Chondrocyte (in vitro differentiated cells): ENCODE measurements at places on chromosomes 7 and 10. TPM values are rescaled to one million over a fixed set of nuclear protein-coding genes. Genes with fewer than 3 reads are reported as not detected.

The ENTPD1 gene
- total RNA-seq = 2.1 to 6.0 TPM (median 5.2 TPM) in 3 replicates

DNA sequence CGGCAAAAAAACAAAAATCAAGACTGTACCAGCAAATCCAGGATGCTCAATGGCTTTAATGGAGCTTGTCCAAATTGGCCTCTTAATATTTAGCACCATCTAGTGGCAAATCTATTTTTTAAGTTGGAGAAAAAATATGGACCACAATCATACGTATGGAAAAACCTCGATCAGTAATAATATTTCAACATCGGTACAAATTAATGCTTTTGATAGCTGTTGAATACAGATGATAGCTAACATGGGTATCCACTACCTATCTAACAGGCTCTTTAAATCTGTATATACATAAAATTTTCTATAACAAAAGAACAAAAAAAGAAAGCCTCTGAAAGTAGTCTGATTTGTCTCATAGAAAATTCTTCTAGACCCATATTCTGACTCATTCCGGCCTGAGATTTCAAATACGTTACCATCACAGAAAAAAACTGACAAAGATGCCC lies 29.2 kb downstream of the COA1 start:
- DNase-seq = no peak

GRCh38 chr7:1623810-1624209 lies 46.3 kb upstream of the ELFN1 start:
- no peak for DNase-seq

The HTRA1 gene
- 1,260 to 1,504 TPM (median 1,485 TPM) in 3 replicates for total RNA-seq

DNA sequence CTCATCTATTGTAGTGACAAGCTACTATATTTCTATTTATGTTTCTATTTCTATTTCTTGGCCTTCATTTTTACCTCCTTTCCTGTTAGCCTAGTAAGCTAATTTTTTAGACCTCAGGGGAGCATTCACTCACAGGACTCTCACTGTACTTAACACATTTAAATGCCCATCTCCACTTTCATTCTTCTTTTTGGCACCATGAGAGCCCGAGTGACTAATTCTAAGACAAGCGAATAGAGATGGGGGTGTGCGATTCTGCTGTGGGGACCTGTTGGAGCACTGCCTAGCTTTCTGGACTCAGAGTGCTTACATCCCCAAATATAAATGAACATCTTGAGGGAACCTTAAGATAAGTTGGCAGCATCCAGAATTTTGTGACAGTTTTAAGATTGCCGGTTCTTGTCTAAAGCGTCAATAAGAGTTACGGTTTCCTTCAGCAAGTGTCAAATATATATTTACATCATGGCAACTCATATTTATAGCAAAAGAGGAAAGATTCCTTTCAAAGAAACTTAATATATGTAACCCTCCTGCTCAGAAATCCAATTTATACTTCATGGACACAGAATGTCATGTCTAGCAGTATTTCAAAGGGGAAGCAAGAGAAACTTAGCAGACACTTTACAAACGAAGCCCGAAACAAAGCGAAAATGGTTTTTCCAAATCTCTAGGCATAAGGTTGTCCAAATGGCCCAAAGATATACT lies 54.1 kb upstream of the AFAP1L2 start:
- DNase-seq = no peak

GRCh38 chr10:33509231-33509831 lies 174.9 kb upstream of the NRP1 start:
- DNase-seq = no peak

The AKR1C2 gene
- 0.22 to 0.44 TPM (median 0.26 TPM) in 3 replicates for total RNA-seq

DNA sequence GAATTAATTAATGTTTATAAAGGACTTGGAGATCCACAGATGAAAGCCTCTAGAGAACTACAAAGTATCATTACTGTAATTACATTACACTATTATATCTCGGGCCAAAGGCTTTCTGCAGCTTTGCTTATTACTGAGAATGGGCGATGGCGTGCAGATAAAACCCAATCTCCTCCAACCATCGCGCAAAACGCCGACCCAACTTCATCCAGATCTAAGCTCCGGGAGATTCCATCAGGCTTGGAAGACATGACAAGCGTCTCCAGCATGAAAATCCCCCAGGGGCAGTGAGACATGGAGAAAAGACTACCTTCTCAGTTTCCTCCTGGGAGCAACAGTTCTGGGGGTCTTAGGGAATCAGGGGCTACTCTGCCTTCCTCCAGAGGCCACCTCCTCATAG lies 42.2 kb upstream of the CUX1 start:
- no peak for DNase-seq

DNA sequence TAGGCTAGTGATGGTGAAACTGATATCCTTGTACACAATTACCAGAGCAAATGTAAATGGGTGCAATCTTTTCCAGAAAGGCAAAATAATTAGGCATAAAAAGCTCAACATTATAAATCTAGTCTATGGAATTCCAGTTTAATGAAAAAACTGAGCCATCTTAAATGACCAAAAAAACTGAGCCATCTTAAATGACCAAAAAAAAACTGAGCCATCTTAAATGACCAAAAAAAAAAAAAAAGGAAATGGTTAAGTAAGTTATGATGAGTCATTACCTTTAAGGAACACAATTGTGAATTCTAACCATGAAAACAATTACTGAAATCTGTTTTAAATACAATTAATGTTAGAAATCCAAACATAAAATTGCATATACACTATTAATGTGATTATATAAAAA lies 25.3 kb downstream of the USP6NL start:
- no peak for DNase-seq

The CAMK2B gene
- total RNA-seq = 0.27 to 0.82 TPM (median 0.48 TPM) in 3 replicates

The WASHC2A gene
- 48.9 to 56.3 TPM (median 53.6 TPM) in 3 replicates for total RNA-seq

- DNase-seq = peak; percentile 56
Measured at GRCh38 chr10:78742730-78743615, 325.8 kb upstream of the ZMIZ1 start.

GRCh38 chr10:44706745-44707144 lies 204.4 kb upstream of the TMEM72 start:
- no peak for DNase-seq

DNA sequence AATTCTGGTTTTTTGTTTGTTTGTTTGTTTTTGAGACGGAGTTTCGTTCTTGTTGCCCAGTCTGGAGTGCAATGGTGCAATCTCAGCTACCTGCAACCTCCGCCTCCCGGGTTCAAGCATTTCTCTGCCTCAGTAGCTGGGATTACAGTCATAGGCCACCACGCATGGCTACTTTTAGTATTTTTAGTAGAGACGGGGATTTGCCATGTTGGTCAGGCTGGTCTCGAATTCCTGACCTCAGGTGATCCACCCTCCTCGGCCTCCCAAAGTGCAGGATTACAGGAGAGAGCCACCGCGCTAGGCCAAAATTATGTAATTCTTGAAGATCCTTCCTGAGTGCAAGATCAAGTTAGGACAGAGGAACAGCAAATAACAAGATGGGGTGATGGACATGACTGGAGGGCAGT lies 719 bp downstream of the ZNF33B start:
- no peak for DNase-seq

The FXYD4 gene
- total RNA-seq = not detected in 3 replicates

The PRF1 gene
- not detected in 3 replicates for total RNA-seq

The LBX1 gene
- total RNA-seq = not detected in 3 replicates

The NYAP1 gene
- 0.77 to 0.95 TPM (median 0.87 TPM) in 3 replicates for total RNA-seq

DNA sequence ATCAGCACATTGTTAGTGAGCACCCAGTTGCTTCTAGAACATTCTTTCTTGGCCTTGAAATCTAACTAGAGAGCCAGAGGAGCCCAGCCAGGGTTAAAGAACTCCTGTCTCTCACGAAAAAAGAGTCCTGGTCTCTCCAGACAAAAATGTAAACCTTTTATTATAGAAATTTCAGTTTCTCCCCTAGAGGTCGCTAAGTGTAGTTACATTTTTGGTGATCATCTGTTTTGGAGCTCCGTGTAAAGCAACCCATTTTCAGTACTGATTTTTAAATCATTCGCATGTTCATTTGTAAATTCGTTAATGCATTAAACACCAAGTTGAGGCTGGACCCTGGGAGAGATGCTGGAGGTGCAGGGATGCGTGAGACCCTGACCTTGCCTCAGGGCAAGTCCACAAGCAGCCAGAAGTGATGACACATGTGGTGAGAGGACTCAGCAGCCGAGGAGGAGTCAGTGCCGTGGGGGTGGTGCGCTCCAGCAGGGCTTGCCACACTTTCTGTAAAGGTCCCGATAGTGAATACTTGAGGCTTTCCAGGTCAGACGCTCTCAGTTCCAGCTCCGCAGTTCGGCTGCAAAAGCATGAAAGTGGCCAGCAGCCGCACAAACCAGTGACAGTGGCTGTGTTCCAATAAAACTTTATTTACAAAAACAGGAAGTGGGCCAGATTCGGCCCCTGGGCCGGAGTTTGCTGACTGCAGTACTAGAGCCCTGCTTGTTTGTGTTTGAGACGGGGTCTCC lies 578.6 kb upstream of the FOXK1 start:
- no peak for DNase-seq

DNA sequence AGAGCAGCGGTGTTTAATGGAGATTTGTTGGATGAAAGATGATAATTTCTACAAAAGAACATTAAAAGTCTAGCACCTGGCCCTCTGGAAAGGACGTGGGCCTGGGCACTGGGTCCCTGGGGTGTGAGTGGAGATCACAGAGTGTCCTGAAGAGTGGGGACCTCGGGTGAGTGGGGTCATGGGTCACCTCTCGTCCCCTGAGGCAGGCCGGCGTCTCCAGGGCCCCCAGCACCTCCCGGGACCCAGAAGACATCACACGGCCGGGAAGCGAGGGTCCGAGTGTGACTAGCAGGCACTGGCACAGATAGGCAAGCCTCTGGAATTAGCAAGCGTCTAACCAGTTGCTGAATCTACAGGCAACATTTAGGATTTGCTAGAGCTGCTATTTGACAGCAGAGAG lies 257.2 kb downstream of the MAD1L1 start:
- peak; percentile 67 for DNase-seq

DNA sequence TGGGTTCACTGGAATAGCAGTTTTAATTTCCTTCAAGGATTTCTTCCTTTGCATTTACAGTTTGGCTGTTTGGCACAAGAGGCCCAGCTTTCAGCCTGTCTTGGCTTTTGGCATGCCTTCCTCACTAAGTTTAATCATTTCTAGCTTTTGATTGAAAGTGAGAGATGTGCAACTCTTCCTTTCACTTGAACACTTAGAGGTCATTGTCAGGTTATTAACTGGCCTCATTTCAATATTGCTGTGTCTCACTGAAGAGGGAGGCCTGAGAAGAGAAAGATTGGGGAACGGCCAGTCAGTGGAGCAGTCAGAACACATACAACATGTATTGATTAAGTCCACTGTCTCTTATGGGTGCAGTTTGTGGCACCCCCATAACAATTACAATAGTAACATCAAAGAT lies 33.9 kb downstream of the PTTG1IP2 start:
- DNase-seq = no peak

The PARD3 gene
- 25.2 to 26.5 TPM (median 26.0 TPM) in 3 replicates for total RNA-seq

The MYOZ1 gene
- total RNA-seq = 4.2 to 18.4 TPM (median 5.2 TPM) in 3 replicates

- DNase-seq = no peak
Measured at GRCh38 chr7:3092468-3092867, 48.8 kb upstream of the CARD11 start.

The ZNF727 gene
- not detected in 3 replicates for total RNA-seq

DNA sequence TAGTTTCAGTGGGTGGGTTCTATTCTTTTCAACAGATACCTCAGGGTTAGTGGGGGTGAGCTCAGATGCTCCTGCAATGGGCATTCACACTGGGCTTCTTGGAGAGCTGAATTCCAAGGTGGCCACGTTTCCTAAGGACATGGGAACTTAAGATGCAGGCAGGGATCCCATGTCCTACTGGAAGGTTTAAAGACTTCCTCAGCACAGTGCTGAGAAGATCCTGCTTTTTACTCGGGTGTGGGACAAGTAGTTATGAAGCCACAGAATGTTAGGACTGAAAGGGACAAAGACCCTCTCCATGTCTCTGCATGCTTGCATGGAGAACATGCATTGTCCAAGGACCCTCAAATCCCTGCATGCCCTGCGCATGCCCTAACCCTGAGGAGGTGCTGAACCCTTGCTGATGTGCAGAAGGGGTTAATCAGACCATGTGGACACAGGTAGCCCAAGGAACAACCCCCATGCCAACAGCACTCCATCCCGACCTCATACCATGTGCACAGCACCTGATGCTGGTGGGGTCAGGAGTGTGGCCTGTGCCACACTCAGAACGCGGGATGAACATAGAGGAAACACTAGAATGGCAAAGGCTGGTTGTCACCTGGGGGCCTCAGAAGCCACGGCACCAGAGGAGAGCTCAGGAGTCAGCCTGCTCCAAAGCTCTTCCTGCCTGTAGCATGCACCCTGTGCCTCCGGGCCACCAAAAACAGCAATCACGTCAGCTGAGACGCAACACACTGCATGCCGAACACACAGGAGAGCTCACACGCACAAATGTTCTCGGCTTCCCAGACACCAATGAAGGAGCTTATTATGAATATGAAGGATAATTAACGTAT lies 15.2 kb downstream of the IL2RA start:
- DNase-seq = no peak

The CLEC5A gene
- total RNA-seq = not detected in 3 replicates

DNA sequence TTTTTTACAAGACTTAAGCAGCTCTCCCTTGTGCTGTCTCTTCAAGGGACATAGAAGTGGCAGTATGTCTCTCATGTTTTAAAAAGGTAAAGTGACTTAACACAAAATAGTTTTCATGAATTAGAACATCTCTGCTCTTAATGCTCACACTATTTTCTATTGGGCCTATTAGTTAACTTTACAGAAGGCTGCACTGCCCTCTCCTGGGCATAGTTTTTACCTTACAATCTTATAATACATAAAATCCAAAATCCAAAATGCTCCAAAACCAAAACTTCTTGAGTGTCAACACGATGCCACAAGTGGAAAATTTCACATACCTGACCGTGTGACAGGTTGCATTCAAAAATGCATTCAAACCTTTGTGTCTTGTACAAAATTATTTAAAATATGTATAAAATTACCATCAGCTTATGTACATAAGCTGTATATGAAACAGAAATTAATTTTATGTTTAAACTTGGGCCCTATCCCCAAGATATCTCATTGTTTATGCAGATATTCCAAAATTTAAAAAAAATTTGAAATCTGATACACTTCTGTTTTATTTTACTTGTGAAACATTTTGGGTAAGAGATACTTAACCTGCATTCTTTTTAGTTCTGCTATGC lies 25.8 kb downstream of the TES start:
- no peak for DNase-seq

The IFIT3 gene
- 6.0 to 7.4 TPM (median 6.9 TPM) in 3 replicates for total RNA-seq

GRCh38 chr7:17934094-17934493 lies 6.2 kb downstream of the SNX13 start:
- DNase-seq = no peak

- no peak for DNase-seq
Measured at GRCh38 chr10:95411635-95412034, 120.8 kb upstream of the PDLIM1 start.

DNA sequence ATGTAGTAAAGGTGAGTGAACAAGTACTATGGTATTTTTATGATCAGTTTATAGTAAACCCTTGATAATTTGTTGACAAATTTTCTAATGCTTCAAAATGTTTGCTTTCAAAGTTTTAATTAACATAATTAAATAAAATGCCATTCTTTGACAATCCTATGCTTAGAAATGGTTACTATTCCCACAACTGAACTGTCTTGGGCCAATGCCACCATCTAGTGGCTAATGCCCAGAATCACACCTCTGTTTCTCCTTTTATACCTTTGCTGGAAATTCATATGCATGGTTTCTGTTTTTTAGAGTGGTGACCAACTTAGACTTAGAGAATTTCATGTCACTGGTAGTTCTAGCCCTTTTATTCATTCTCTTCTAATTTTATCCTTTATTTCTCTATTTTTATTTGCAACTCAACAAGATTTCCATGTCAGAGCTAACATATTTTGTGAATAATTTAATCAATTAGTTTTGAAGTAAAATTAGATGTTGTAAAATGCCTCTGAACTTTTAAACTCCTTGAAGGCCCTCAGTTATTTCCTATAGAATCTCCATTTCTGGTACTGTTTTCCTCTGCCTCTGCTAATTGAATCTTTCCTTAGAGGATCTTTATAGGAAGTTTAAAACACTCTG lies 31.1 kb downstream of the PCGF5 start:
- no peak for DNase-seq
